Aorta (tissue), 5 donors: ENCODE measurements at places on chromosomes 6 and 20. TPM values are rescaled to one million over a fixed set of nuclear protein-coding genes. Genes with fewer than 3 reads are reported as not detected.

DNA sequence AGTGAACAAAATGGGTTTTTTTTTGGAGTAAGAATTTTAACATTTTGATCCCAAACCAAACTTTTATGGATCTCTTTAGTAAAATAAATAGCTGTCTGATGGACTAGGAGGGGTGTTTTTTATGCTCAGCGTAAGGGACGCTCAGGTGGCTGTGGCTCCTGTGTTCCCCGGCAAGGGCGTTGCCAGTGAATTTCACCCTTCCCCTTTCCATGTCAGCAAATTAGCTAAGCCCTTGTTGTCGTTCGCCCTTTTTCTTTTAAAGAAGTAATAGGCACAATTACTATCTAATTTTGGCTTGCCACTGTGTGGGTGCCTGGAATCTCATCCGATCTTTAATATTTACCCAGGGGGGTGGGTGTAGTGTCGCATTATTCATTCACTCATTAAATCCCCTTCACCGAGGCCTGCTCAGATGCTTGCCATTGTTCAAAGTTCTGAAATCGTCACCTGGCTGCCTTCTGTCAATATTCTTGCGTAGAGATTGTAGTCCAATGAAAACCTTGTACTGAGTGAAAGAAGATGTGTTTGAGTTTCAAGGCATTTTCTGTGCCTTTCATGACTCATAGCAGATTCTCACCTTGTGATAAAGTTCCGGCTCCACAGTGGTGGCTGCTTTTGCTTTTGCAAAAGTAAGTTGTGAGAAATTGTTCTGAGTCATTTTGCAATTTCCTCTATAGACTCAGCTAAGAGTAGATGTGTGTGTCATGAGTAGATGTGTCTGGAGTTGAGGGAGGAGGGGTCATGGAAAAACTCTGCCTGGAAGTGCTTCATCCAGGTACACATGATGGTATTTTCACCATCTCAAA lies 40.0 kb upstream of the CLDN20 start:
- no peak for DNase-seq

SAPCD1 gene
- 0.68 TPM for total RNA-seq

DNA sequence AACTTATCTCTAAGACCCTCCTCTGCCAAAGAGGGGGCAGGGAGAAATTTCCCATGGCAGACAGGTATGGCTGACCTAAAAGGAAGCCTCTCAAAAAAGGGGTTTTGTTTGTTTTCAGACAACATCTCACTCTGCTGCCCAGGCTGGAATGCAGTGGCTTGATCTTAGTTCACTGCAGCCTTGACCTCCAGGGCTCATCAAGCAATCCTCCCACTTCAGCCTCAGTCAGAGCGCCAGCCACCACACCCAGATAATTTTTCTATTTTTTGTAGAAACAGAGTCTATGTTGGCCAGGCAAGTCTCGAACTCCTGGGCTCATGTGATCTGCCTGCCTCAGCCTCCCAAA lies 3.8 kb downstream of the EZR start:
- DNase-seq, result no peak

DNA sequence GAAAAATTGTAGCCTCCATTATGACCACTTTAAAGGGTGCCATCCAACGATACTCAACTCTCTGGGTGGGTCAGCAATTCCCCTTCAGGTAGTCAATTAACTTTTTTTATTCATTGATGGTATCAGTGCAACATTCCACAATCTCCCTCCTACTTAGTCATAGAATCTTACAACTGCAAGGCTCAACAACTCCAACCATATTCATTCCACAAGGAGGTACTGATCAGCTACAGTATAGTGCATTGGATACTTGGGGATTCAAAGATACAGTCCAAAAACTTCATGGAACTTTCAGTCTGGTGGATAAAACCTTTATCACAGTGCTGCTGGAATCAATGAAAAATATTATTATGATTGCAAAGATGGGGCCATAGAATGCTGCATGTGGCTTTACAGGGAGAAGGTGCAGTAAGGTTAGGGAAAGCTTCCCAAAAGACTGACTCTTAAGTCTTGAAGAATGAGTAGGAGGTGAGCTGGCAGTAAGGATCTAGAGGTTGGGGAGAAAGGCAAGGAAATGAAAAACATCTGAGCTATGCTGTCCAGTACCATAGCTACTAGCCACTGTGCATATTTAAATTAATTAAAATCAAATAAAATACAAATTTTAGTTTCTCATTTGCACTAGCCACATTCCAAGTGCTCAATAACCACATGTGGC lies 314.7 kb upstream of the PRDM1 start:
- no peak for DNase-seq

DNA sequence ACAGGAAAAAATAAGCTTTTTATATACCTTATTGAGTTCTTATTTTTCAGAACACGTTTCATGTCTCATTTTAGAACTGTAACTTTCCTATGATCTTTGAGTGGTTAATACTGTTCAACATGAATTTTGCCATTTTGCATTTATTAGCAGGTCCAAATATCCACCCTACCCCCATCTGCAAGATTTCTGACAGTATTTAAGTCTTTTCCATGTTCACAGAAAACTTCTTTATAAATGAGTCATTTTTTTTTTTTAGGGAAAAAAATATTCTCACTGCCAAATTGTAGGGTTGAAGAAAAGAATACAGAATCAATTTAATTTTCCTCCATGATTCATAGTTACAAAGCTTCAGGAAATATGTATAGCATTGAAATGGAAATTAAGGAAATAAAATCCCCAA lies 101.8 kb downstream of the COL21A1 start:
- DNase-seq, result no peak

DNA sequence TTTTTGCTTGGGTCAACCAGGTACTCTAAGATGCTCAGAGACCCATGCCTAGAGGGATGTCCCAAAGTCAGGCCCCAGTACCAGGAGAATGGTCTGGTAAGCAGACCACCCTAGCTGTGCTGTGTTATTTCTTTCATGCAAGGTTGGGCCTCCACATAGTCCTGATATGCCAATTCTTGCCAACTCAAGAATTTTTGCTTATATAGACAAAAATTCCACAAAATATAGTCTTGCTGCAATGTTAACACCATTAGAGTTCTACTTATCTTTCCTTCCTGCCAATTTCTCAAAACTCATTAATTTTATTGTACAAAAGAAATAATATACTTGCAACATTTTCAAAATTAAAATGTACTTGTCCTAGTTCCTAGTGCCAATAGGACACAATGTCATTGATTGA lies 33.9 kb upstream of the TINAG start:
- DNase-seq, result no peak

- no peak for DNase-seq
These were observed 92.3 kb upstream of the HCRTR2 start for GRCh38 chr6:55082021-55082420.

HMGA1 gene
- total RNA-seq, result 19.2 TPM

MUC21 gene
- not detected for total RNA-seq

SLC13A3 gene
- total RNA-seq, result 3.7 TPM

DNA sequence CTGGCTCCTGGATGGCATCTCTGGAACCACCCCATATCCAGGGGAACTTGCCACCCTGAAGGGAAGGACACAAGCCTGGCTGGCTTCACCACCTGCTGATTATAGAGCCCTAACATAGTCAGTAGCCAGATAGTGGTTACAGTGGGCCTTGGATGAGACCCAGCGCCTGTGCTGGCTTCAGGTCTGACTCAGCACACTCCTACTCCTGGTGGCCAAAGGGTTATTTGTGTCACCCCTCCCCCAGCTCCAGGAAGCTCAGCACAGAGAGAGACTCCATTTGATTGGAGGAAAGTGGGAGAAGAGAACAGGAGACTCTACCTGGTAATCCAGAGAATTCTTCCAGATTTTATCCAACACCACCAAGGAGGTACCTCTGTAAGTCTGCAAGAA lies 12.8 kb downstream of the SNX14 start:
- DNase-seq, result no peak

GRCh38 chr20:37411408-37412219 lies 65.7 kb downstream of the SRC start:
- no peak for DNase-seq

C6orf132 gene
- total RNA-seq, result 1.7 TPM

TENT5A gene
- total RNA-seq, result 25.5 TPM

ABHD16B gene
- not detected for total RNA-seq

DNA sequence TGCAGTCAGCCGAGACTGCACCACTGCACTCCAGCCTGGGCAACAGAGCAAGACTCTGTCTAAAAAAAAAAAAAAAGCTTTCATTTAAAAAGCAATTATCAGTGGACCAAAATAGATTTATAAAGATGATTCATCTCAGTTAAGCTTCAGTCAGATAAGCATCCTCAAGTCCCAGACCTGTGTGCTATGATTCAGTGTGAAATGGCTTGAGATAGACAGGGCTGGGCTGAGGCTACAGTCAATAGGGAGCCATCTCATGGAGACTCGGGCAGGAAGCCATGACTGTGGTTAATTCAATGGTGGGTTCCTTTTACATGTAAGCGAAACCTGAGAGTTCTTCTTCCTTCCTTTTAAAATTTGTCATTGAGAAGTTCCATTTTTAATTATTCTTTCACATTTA lies 276.0 kb downstream of the TFAP2A start:
- no peak for DNase-seq

GRCh38 chr6:11514672-11515071 lies 22.9 kb upstream of the TMEM170B start:
- DNase-seq, result no peak

- no peak for DNase-seq
These were observed 6.4 kb downstream of the CASS4 start for GRCh38 chr20:56418385-56418861.

- DNase-seq, result no peak
These were observed 10.1 kb downstream of the MYLK4 start for GRCh38 chr6:2740581-2740980.

- peak; percentile 12 for DNase-seq
These were observed 3.8 kb upstream of the MLN start for GRCh38 chr6:33807606-33808005.

DNA sequence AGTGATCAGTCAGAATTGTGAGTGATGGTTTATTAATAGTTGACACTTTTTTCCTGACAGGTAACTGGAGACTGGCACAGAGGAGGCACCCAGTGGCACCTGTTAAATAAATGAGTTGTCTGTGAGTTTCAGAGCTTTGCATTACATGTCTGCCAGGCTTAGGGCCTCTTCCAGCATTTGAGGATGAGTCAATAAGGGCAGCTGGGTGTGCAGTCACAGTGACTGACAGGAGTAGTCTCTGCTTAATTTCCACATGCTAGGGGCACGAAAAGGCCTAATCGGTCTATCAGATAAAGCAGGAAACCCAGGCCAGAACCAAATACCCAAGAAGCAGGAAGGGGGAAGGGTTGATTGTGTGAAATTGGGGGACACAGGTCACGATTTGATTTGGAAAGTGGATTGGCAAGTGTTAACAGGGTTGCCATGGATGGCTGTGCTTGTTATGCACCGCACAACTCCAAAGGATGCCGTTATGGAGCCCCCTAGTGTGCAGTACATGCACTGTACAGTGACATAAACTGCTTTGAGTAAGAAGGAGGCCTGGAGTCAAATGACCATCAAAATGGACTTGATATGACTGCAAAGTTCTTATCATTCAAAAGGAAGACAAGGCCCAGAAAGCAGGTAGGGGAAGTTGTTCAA lies 111.9 kb upstream of the GGTLC1 start:
- no peak for DNase-seq
